ENCODE measurements at places on chromosomes 1 and 21.

DNA sequence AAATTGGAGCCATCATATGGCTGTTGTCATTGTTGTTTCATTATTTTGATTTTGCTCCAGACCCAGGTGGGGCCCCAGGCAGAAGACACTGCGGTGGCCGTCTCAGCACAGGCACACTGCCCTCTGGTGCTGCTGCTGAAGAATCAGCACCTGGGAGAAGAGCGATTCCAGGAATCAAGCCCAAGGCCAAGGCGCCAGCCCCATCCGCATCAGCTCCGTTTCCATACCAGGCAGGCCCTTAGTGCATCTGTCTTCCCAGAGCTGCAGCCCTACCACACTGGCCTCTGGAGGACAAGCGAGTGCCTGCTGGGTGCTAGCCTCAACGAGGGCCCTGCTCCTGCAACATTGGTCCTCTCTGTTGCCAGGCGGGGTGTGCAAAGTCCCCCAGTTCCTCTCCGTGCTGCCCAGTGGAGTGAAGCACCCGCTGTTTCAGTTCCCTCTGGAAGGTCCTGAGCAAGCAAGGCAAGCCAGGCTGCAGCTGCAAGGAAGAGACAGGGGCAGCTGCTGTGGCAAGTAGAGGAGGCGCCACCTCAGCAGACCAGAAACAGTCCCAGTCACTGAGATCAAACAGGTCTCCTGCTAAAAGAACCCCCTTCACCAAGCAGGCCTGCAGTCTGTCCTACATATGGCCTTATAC, 5.2 kb downstream of the GRIK3 start:
- peaks cover 8% of the 10 kb centered on the region for H3K4me1 ChIP-seq
- H3K27ac ChIP-seq, result no peak overlapping the region
- peaks cover 27% of the 10 kb centered on the region for H3K27me3 ChIP-seq
- no peak for DNase-seq

DNA sequence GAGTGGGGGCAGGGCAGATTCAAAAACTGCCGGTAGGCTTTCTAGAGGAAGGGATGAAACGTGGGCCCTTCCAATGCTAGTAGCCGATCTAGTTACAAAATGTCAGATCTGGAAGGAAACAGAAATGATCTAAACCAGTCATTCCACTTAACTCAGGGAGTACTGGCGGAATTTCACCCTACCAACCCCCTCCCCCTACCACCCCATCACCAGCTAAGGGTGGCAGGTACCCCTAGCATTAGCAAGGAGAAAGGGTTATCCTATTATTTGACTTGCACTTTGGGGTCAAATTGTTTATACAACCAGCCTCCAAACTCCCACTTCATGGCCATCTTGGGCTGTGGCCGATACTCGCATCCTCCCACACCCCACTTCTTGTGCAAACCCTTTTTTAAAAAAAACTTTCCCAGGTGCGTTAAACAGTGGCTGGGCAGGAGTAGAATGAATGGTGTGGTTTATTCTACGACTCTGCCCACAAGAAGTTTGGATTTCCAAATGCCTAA, 644 bp upstream of the MRPL24 start:
- H3K4me1 ChIP-seq, result peaks cover 3% of the 10 kb centered on the region
- peaks cover 17% of the 10 kb centered on the region for H3K36me3 ChIP-seq
- H3K27ac ChIP-seq, result no peak overlapping the region

GRCh38 chr1:223022641-223023473, 120.2 kb downstream of the TLR5 start:
- H3K36me3 ChIP-seq, result peaks cover 13% of the 10 kb centered on the region
- peak overlapping the region; percentile 65 for H3K27ac ChIP-seq
- H3K27me3 ChIP-seq, result no peaks in the 10 kb centered on the region
- no peak for DNase-seq

GRCh38 chr1:33654267-33654834, 181.9 kb downstream of the ZSCAN20 start:
- H3K27me3 ChIP-seq, result no peaks in the 10 kb centered on the region
- H3K36me3 ChIP-seq, result no peaks in the 10 kb centered on the region
- no peak overlapping the region for H3K27ac ChIP-seq
- no peaks in the 10 kb centered on the region for H3K4me1 ChIP-seq
- DNase-seq, result no peak

DNA sequence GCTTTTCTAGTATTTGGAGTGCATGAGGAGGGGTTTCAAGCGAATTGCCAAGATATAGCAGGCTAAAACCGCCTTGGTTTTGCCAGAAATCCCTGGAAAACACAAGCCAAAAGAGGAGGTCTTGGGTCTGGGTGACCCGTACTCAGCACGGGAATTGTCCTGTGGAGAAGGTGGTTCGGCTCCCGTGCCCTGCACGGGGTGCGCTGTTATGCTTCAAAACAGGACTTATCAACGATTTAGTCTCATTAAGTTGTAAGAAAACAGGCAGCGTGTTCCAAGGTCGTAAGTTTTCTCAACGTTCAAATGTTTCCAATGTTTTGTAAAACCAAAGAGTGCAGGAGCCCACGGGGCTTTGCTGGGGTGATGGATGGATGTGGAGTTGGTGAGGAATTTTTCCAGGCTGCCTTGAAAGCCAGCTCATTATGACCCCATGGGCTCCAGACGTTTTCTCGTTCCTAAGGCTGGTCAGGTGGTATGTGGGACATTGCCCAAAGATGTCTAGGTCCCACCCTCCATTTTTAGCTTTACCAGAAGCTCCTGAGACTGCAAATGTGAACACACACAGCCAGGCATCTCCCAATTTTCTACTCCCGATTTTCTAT, 75.4 kb upstream of the CLDN14 start:
- no peaks in the 10 kb centered on the region for H3K27me3 ChIP-seq
- no peak for DNase-seq
- H3K36me3 ChIP-seq, result no peaks in the 10 kb centered on the region
- H3K4me3 ChIP-seq, result no peak overlapping the region

- no peak overlapping the region for H3K27ac ChIP-seq
- H3K4me3 ChIP-seq, result no peak overlapping the region
- H3K27me3 ChIP-seq, result no peaks in the 10 kb centered on the region
- H3K4me1 ChIP-seq, result no peaks in the 10 kb centered on the region
- DNase-seq, result peak; percentile 37
- H3K36me3 ChIP-seq, result no peaks in the 10 kb centered on the region
Measured at GRCh38 chr1:153404768-153405167, 11.6 kb upstream of the S100A7A start.

GRCh38 chr1:117676615-117677130, 70.8 kb downstream of the TENT5C start:
- peaks cover 2% of the 10 kb centered on the region for H3K4me1 ChIP-seq
- no peaks in the 10 kb centered on the region for H3K36me3 ChIP-seq
- no peaks in the 10 kb centered on the region for H3K27me3 ChIP-seq

DNA sequence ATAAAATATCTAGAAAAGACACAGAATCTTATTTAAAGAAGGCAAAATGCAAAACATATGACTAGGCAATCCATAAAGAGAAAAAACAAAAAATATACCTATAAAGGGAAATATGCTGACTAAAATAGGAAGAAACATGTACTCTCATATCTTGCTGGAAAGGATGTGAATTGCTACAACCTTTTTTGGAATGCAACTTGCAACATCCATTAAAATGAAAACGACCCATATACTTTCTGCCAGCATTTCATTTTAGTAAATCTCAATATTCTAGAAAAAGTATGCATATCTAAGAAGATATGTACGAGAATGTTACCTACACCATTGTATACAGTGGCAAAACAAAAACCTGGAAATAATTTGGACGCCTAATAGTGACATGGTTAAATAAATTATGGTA, 56.6 kb downstream of the EDEM3 start:
- H3K27me3 ChIP-seq, result no peaks in the 10 kb centered on the region
- no peak for DNase-seq
- H3K4me3 ChIP-seq, result no peak overlapping the region
- H3K27ac ChIP-seq, result no peak overlapping the region

GRCh38 chr21:43921979-43922945, 57.2 kb downstream of the AGPAT3 start:
- no peaks in the 10 kb centered on the region for H3K36me3 ChIP-seq
- peaks cover 5% of the 10 kb centered on the region for H3K4me1 ChIP-seq
- DNase-seq, result no peak
- no peaks in the 10 kb centered on the region for H3K27me3 ChIP-seq
- H3K27ac ChIP-seq, result no peak overlapping the region

DNA sequence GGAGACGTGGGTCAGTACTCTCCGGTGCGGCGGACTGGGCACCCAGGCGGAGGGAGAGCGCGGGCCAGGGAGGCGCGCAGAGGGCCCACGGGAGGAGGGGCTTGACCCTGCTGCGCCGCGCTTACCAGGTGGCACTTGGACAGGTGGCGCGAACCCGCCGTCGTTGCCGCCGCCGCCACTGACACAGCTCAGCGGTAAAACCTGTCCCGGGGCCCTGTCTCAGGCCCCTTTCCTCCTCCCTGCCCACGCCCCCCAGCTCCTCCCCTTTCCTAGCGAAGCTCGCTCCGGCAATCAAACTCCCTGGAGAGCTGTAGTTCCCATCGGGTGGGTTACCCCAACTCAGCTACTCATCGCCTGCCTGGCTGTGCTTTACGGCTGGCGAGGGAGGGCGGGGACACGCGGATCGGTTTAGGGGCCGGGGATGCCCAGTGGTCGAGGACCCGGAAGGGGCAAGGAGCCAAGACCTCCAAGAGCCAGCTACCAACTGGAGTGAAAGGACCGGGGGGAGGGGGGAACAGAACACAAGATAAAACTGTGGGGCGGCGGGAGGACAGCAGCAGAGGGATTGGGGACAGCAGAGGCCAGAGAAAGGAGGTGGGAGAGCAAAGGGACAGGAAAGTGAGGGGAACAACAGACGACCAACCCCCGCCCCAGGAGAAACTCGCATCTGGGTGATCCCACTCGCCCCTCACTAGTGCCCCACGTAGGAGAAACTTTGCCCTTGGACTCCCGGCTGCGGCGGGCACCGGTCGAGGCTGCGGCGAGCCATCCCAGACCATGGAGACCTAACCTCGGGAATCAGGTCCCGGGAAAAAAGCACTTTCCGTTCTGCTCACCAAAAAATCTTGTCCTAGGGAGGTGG, 2.9 kb downstream of the GFI1 start:
- no peak overlapping the region for H3K27ac ChIP-seq
- DNase-seq, result no peak
- H3K4me3 ChIP-seq, result peak overlapping the region; percentile 36
- H3K36me3 ChIP-seq, result no peaks in the 10 kb centered on the region
- H3K27me3 ChIP-seq, result peaks cover 92% of the 10 kb centered on the region
- peaks cover 15% of the 10 kb centered on the region for H3K4me1 ChIP-seq

DNA sequence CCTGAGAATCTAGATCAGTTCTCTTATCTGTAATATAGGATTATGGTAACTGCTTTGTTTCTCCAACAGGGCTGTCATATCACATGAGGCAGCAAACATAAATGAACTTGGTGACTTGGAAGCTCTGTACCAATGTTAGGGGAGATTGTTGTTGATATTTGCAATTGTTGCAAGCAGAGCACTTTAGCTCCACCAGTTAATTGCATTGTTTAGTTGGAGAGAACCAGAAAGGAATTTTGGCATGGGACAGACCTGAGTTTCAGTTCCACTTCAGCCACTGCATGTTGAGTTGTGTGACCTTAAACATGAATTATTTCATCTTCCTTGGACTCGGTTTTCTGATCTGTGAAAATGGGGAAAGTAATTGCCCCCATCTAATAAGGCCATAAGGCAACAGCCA, 142.3 kb upstream of the JUN start:
- H3K4me3 ChIP-seq, result no peak overlapping the region
- no peak for DNase-seq
- H3K4me1 ChIP-seq, result no peaks in the 10 kb centered on the region
- no peak overlapping the region for H3K27ac ChIP-seq
- H3K27me3 ChIP-seq, result no peaks in the 10 kb centered on the region
- H3K36me3 ChIP-seq, result no peaks in the 10 kb centered on the region

DNA sequence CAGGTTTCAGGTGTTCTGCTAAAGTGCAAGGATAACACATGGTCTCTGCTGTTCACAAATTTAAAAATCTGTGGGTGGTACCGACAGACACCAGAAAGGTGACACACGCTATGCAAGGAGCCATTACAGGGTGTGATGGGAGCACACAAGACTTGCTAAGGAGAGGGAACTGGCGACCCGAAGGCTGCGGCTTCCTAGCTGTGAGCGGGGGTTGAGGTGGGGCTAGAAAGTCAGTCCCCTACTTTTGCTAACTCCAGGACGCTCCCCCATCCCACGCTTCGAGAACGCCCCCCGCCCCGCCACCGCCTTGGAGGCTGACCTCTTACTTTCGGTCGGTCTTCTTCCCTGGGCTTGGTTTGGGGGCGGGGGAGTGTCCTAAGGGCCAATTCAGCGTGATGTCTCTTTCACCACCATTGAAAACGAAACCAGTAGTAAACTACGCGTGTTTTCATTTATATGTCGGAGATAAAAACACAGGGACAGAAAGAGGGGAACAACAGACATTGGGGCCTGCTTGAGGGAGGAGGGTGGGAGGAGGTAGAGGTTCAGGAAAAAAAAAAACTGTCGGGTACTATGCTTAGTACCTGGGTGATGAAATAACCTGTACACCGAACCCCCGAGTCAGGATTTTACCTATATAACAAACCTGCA, 1.1 kb downstream of the CKS1B start:
- peaks cover 6% of the 10 kb centered on the region for H3K36me3 ChIP-seq
- no peak for DNase-seq
- peak overlapping the region; percentile 6 for H3K27ac ChIP-seq
- H3K27me3 ChIP-seq, result no peaks in the 10 kb centered on the region
- peaks cover 8% of the 10 kb centered on the region for H3K4me1 ChIP-seq
- peak overlapping the region; percentile 82 for H3K4me3 ChIP-seq

- H3K36me3 ChIP-seq, result no peaks in the 10 kb centered on the region
- DNase-seq, result no peak
- no peaks in the 10 kb centered on the region for H3K4me1 ChIP-seq
- H3K27ac ChIP-seq, result no peak overlapping the region
- no peak overlapping the region for H3K4me3 ChIP-seq
Measured at GRCh38 chr1:184596950-184597645, 157.6 kb downstream of the EDEM3 start.

GRCh38 chr1:116990612-116991151, 10.9 kb upstream of the CD101 start:
- no peaks in the 10 kb centered on the region for H3K36me3 ChIP-seq
- H3K4me1 ChIP-seq, result no peaks in the 10 kb centered on the region
- no peak overlapping the region for H3K4me3 ChIP-seq
- H3K27me3 ChIP-seq, result no peaks in the 10 kb centered on the region
- no peak for DNase-seq

GRCh38 chr1:36239941-36240637, 15.8 kb downstream of the THRAP3 start:
- H3K4me1 ChIP-seq, result no peaks in the 10 kb centered on the region
- DNase-seq, result no peak
- no peaks in the 10 kb centered on the region for H3K27me3 ChIP-seq
- no peak overlapping the region for H3K27ac ChIP-seq
- no peak overlapping the region for H3K4me3 ChIP-seq

DNA sequence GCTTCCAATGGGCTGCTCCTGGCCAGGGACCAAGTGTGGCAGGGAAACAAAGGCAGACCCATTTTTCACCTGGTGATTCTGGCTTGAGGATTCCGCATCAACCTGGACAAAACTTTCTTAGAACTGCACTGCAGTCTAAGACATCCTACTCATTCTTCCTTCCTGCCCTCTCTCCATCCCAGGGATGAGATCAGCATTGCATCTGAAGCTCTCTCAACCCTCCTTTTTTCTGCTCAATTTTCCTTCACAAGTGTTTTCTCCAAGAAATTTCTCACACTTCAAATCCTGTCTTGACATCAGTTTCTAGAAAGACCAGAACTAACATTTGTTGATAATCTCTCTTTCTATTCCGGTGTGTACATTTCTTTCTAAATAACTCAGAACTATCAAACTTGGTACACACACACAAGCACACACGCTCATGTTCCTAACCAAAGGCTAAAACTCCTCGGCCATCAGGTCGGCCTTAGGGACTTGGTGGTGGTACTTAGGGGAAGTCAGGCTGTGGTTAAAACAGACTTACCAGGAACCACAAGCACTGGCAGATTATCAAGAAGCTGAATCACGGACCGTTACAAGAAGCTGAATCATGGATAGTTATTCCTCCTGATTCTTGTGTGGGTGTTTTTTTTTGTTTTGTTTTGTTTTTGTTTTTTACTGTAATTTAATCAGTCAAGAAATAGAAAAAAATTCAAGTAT, 21.0 kb upstream of the CXADR start:
- H3K27ac ChIP-seq, result no peak overlapping the region
- no peaks in the 10 kb centered on the region for H3K36me3 ChIP-seq
- no peaks in the 10 kb centered on the region for H3K27me3 ChIP-seq

Data from iPS DF 6.9 (cell line).